NCI-H774 (cell line): ENCODE measurements at places on chromosomes 5 and 9.

GRCh38 chr9:121888438-121888775 is 204.7 kb downstream of the TTLL11 start:
- no peak for DNase-seq

DNA sequence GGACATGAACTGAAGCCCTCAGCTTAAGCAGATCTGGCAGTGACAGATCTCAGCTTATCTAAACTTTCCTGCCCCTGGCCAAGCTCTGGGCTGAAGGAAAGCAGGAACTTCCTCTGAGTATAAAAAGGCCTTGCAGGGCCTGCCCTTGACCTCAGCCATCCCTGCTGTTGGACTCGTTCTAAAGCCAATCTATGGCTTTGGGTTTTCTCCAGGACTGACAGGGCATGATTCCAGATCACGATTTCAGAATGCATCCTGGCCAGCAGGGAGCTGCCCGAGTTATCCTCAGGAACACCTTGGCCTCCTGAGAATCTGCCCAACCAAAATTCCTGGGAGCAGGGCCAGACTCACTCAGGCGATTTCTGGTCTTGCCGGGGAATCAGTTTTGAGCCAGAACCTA is 502.7 kb downstream of the TLE4 start:
- no peak for DNase-seq

DNA sequence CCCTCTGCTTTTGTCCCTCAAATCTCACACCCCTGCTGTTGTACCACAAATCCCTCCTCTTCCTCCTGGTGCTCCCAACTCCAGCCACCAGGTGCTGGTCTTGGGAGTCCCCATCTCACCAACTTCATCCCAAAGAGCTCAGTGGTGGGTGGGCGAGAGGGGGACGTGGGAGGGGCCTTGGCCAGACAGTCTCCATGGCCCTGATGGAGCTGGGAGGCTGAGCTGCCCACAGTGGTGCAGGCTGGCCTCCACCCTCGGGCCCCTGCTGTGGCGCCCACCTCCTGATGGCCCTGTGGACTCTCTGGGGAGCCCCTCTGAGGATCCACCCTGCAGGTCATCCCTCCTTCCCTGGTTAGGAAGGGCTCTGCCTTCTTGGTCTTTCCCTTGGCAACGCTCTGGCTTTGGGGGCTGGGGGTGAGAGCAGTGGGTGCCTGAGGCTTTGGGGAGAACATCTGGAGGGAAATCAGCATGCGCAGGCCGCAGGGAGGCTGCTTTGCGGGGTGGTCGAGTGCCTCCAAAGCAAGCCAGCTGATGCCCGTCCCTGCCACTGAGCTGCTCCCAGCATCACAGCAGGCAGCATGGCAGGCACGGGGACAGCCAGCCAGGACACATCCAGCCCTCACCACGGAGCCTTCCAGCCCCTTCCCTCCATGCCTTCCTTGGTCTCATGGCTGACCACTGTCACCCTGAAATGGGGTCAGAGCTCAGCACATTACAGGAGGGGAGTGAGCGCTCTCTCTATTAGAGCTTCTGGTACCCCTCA is 7.6 kb upstream of the FAM163B start:
- DNase-seq: no peak

DNA sequence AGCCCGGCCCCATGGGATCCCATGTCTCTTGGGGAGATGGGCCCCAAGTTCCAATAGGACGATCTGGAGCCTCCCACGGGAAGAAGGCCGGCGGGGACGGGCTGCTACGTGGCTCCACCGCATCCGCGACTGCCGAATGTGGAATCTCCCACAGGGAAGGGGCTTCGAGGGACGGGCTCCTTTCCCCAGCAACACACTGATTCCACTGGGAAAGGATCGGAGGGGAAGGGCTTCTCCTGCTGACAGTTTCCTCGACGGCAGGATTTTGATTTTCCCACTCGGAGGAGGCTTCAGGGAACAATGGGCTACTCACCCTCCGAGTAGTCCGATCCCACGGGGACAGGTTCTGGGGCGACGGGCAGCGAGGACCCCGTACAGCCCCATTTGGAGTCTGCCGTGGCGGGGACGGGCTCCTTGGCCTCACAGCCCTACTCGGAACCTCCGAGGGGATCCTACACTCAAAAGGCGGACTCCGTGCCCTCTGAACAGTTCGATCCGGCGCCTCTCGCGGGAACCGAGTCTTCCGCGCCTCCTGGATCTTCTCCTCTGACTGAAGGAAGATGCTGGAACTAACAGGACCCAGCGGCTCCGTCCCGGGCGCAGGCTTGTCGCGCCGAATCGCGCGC is 1.3 kb downstream of the PROB1 start:
- no peak for DNase-seq

- DNase-seq: no peak
Observed at GRCh38 chr5:21644032-21644431, 1209.1 kb downstream of the CDH12 start.

DNA sequence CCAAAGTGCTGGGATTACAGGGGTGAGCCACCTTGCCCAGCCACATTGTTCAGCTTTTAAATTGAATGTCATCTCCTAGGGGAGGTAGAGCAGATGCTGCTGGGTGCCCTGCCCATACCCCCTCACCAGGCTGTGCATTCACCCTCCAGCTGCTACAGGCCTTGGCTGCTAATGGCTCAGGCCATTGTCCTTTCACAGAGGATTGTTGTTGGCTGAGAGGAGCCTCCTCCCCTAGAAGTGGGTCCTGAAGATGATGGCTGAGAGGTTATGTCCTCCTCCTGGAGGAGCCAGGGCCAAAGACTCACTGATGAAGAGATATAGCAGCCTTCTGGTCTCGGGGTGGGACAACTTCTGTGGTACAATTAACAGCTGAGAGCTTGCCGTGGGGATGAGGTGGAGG is 74.6 kb downstream of the PHAX start:
- no peak for DNase-seq

DNA sequence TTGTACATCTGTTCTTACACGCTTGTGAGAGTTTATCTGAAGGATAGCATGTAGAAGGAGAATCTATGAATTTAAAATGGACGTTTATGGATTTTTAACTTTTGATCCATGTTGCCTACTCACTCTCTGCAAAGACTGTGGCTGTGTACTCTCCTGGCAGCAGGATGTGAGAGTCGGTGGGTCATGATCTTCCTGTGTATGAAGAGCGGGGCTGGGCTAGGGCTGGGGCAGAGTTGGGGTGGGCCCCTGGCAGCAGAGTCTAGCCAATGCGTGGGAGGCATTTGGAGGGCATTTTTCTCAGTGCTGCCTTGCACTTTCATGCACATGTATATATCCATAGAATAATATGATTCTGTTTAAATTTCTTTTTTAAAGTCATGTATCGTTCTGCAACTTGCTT is 24.0 kb upstream of the DAB2IP start:
- DNase-seq: no peak

GRCh38 chr9:131708226-131709002 is 31.5 kb downstream of the RAPGEF1 start:
- DNase-seq: peak; percentile 31

DNA sequence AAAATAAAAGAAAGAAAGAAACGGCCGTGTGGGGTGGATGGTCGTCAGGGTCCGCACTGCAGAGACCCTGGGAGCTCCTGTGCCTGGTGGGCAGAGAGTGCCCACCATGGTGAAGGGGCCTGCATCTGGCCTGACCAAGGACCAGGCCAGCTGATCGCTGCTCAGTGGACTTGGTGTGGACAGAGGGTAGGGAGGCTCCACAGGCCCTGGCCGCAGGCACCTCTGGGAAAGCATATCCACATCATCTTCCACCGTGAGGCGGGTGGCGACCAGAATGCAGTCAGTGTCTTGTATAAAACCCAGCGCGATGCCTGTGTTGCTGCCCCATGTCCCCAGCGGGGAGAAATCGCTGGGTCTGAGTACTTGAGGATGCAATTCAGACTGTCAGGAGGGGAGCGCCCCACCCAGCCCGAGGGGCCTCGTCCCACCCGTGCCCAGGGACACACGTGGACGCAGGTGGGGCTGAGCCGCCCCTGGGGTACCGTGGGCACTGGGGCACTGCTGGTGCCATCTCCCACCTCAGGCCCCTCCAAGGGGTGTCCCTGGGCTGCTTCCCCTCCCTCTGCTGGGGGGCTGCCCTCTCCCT is 27.8 kb upstream of the SLC6A19 start:
- DNase-seq: no peak
